ENCODE measurements at places on chromosomes 3 and 15.

- DNase-seq: no peak
These were observed 3.3 kb downstream of the RPL35A start for GRCh38 chr3:197953325-197953724.

DNA sequence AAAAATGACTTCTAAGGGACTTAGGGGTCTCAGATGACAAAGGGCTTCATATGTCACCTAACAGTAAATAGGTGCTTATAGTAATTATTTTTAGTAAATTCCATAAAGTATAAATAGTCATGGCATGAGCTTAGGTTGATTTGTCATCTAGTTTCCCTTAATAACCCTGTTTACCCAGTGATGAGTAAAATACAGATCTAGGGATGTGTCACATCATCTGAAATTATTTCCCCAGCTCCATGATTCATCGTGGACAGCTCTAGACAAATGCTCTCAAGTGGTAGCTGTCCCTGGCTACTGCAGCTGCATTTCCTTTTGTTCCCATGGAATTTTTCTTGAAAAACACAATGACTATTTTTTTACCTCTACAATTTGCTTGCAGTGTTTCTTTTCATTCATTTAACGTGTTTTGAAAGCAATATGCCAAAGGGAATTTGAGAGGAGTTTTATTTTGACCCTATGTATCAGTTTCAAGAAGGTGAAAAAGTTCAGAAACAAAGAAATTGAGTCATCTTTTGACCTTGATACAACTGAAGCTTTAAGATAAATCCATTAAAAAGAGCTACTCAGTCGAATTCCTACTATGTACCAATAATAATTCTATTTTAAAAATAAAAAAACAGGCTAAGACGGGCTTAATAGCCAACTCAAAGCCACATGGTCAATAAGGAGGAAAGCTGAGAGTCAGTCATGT lies 241.6 kb downstream of the KCNMB2 start:
- no peak for DNase-seq

DNA sequence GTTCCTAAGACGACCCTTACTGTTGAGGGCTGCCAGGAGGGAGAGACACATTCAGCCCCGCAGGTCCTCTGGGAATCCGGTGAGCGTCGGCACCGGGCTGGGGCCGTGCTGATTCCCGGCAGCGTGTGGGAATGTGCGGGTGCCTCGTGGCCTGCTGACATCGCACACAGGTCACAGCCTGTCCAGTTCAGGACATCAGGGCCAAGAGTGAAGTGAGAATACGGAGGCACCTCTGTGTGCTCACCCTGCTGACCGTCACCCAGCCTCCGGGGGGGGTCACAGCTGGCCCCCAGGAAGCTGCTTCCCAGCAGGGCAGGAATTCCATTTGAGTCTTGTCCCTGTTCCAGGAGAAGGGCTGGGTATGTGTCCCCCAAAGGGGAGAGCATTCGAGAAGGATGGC lies 53.6 kb downstream of the PGPEP1L start:
- no peak for DNase-seq

GRCh38 chr3:18295171-18295920 lies 129.8 kb downstream of the SATB1 start:
- peak; percentile 89 for DNase-seq
